CD4-positive, alpha-beta T cell (primary cell): ENCODE measurements at places on chromosomes 16 and 17.

GRCh38 chr17:27512511-27513346 lies 56.5 kb downstream of the KSR1 start:
- DNase-seq: no peak

- DNase-seq: peak; percentile 67
Observed at GRCh38 chr17:72725433-72726068, 366.9 kb downstream of the SLC39A11 start.

DNA sequence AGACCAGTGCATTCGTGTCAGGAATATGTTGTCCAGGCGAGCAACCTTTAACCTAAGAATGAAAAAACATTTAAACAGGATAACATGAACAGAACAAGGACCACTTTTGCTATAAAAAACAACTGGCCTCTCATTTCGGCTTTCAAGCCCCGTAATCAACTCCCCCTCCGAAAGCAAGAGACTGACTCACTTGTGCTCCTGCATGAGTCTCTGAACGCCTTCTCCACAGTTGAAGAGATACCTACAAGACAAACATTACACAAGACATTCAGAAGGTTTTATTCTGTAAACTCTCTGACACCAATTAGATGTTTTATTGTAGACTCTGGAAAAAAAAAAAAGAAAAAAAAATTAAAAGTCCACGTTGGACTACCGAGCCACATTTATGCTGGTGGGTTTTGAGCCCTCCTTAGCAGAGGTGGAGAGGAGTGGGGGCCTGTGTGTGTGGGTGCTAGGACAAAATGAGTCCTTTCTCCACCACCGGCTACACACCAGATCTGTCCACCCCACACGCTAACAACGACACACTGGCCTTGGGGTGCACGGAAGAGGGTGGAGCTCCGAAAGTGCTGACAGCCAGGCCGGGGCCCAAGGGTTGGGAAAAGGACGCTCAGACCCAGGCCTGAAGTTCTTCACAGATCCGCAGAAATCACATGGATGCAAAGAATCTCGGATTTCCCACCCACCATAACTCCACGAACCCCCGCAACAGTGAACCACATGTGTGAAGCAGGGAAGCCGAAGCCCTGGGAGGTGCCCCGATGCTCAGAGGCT lies 759 bp downstream of the ELAC2 start:
- DNase-seq: no peak

- DNase-seq: no peak
Observed at GRCh38 chr16:10003486-10003885, 178.7 kb downstream of the GRIN2A start.

DNA sequence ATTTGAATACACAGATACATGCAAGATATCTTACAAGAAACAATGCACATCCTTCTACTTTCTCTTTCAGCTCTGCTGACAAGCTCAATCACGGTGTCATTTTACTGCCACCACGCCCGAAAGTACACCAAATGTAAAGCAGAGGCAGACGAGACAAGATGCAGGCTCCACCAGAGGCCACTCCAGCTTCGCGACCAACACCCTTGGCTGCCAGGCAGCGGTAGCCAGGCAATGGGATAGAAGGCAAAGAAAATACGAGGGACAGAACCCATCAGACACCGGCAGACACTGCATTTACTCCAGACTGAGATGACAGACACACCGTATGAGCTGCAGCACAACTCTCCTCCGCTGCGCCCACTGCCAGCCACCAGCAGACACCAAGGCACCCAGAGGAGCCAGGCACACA lies 41.0 kb downstream of the USP22 start:
- DNase-seq: no peak

GRCh38 chr16:57822018-57822553 lies 19.8 kb upstream of the KIFC3 start:
- no peak for DNase-seq

- no peak for DNase-seq
Observed at GRCh38 chr16:24683847-24684493, 45.5 kb upstream of the TNRC6A start.

GRCh38 chr17:69142175-69142802 lies 594 bp upstream of the ABCA6 start:
- no peak for DNase-seq

- no peak for DNase-seq
Observed at GRCh38 chr16:87279094-87279658, 38.0 kb downstream of the C16orf95 start.

- DNase-seq: no peak
Observed at GRCh38 chr17:67532326-67532871, 155.3 kb downstream of the PITPNC1 start.

DNA sequence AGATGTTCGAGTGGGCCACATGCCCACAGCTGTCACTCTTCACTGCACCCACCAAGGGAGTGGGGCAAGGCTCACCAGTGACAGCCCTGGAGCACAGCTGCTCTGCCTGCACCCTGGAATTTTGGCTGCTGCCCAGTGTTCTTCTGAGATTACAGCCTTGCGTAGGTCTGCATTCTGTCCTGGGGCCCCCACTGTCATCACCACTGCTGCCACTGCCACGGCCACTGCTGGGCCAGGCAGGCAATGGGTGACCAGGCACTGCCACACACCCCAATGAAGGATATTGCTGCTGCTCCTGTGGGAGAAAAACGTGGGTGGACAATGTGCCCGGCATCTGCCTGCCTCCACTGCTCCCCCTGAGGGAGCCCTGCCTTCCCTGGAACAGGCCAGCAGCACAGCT lies 1717.0 kb downstream of the TP53TG3F start:
- no peak for DNase-seq

DNA sequence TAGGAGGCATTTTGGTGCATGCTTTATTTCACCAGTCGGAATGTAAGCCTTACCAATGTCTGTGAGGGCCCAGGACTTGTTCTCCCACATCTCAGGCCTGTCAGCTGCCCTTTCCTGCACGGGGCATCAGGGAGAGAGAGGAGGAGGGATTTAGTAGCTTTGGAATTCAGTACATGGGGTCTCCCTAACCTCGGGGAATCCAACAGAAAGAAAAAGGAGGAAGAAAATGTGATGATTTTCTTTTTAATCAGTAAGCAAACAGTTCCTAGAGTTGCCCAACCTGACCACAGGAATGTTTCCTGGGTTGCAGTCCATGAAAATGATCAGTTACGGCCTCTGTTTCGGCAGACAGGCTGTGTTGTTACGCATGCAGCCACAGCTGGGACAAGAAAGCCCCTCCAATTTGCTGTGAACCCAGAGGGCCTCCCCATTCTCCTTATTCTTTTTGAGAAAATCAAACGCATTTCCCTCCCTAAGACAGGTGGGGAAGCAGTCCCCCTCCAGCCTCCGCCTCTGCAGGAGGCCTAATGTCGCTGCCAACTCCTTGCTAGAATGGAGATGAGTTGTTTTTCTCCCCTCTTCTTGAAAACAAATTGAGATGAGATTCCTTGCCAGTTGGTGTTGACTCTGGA lies 53.1 kb upstream of the TANGO6 start:
- DNase-seq: no peak

GRCh38 chr17:21370430-21370829 lies 5.7 kb upstream of the KCNJ12 start:
- DNase-seq: no peak

- no peak for DNase-seq
Observed at GRCh38 chr17:80374732-80375585, 40.0 kb upstream of the ENDOV start.

GRCh38 chr17:13160296-13160695 lies 142.5 kb upstream of the ELAC2 start:
- no peak for DNase-seq

DNA sequence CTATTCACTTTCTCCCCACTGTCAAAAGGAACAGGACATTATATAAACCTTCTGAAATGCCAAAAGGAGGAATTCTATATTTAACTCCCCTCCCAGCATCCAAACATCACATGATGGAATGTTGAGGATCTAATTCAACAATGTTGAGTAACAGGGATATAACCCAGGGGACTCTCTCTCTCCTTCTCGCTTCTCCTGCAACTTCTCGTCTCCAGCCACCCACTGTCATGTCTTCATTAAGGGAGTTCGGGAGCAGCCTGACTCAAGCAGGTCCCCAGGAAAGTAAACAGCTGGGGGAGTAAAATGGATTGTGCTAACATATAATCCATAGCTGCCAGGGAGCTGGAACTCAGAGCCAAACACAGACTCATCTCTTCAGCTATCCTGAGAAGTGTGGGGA lies 51.7 kb downstream of the GRIN2A start:
- no peak for DNase-seq

GRCh38 chr16:67884684-67885083 lies at the start of gene NRN1L:
TSS of gene NRN1L (plus strand) at chr16:67884885. CDS start at chr16:67884904, 19 bp downstream.
- DNase-seq: no peak

DNA sequence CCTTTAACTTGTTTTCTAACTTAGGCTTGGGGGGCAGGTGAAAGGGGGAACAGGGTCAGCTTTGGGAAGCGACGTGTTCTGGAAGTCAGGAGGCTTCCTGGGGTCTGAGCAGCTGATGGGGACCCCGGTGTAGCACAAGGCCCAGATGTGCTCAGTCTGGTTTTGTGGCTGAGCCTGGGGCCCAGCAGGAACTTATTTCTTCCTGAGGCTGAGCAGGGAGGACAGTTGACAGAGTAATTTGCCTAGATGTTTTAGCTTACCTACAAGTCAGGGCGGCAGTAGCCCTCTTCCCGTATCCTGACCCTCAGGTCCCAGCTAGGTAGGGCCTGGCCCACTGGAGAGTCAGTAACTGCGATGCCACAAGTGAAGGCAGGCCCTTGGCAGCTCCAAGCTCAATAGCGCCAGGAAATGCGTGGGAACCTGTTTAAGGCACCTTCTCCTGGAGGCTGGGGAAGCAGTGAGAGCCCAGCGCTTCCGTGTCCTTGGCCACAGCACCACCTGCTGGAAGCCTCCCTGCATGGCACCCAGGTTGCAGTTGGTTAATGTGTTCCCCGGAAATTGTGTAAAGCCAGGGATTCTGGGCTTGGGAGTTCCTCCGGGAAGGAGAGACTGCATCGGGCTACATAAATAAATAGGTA lies 5.2 kb downstream of the CCR7 start:
- DNase-seq: peak; percentile 74

DNA sequence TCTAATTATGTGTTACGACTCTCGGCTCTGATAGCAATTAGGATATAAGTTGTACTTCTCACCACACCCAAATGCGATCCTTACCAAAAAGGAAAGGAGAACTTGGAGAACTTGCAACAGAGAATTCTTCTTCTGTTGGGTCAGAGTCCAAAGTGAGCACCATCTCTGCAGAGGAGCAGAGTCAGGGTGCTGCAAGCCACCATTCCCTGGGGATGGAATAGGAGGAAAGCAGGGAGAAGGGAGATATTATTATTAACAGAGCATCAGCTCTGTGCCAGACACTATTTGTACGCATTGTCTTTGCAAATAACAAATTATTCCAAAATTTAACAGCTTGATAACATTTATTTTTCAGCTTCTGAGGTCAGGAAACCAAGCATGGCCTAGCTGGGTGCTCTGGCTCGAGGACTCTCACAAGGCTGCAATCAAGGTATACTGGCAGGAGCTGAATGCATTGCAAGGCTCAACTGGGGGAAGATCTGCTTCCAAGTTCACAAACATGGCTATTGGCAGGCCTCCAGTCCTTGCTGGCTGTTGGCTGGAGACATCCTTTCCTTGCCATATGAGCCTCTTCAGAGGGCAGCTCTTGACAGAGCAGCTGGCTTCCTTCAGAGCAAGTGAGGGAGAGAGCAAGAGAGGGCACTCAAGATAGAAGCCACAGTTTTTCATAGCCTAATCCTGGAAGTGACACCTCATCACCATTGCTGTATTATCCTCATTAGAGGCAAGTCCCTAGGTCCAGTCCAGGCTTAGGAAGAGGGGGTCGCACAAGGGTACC lies 296.2 kb upstream of the CDH5 start:
- DNase-seq: no peak

GRCh38 chr16:31386157-31386984 lies 6.8 kb upstream of the ITGAD start:
- DNase-seq: no peak

DNA sequence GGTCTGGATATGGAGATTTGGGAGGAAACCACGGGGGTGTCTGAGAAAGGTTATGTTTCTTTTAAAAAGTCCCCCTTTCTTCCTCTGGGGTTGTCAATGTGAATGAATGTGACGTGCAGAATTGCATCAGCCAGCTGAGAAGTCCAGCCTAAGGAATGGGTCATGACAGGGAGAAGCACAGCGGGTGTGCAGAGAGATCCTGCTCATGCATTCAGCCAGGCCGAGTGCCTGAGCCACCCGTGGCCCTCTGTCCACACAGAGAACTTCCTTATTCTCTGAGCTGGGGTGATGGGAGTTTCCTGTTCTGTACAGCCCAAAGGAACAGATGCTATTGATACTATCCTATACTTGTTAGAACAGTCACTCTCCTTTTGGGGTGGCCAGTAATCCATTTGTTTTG lies 117.9 kb downstream of the CPPED1 start:
- DNase-seq: no peak

DNA sequence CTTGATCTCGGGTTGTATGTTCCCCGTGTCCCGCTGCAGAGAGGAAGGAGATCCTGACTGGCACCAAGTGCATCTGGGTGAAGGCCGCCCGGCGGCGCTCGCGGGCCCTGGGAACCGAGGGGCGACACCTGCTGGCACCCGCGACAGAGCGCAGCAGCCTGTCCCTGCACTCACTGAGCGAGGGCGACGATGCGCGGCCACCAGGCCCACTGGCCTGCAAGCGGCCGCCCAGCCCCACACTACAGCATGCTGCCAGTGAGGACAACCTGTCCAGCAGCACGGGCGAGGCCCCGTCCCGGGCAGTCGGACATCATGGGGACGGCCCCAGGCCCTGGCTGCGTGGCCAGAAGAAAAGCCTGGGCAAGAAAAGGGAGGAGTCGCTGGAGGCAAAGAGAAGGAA lies 7.5 kb downstream of the BTBD17 start:
- DNase-seq: peak; percentile 69
